ENCODE measurements at places on chromosomes 16 and 17.

GRCh38 chr16:17446661-17447060, 24.1 kb downstream of the XYLT1 start:
- no peak for DNase-seq

DNA sequence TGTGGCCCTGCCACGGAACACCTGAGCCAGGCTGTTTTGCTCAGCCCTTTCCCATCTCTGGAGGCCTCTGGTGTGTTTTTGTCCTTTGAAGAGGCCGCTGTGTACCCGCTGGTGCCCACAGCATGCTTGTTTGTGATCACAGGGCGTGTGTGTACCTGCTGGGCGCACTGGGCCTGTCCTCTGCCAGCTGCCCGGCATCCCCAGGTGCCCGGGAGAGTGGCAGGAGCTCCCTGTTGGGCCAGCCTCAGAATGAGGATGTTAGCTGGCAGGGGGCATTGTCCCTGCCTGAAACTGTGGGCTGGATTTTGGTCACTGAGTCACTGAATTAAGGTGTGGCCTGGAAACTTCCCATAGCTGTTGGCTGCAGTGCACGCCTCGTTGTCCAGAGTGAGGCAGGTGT, 31.1 kb downstream of the BAIAP2 start:
- DNase-seq, result no peak

- DNase-seq, result no peak
Measured at GRCh38 chr16:2365397-2366294, 25.1 kb upstream of the ABCA3 start.

DNA sequence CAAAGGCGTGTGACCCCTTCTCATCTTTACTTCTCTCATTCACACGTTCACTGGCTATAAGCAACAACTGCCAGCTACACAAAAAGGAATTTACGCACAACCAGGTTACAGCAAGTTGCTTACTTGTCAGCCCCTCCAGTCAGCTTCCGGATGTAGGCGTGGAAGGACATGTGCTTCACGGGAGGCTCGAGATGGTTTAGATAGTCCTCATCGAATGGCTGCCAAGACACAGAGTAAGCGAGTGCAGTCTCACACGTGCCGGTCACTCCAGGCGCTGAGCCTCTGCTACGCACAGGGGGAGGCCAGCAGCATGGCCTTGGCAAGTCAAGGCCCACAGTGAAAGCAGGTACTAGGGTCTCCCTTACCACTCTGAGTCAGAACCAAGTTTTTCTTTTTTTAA, 28.3 kb downstream of the NPLOC4 start:
- no peak for DNase-seq

DNA sequence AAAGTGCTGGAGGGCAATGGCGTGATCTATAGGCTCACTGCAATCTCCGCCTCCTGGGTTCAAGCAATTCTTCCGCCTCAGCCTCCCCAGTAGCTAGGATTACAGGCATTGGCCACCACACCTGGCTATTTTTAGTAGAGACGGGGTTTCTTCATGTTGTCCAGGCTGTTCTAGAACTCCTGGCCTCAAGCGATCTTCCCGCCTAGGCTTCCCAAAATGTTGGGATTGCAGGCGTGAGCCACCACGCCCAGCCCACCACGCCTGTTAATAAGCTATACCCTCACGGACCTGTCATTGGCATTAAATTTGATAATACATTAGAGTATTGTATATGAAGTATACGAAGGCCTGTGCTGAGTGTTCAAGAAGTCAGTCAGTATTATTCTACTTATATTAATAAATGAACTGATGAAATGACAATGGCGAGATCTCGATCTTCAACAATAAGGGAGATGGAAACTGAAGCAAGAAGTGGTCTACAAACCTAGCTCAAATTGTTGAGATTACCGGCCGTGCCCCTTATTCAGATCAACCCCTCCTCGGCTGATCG, 818 bp upstream of the BCAS3 start:
- DNase-seq, result no peak

- DNase-seq, result no peak
Measured at GRCh38 chr17:82246365-82247181, 17.7 kb downstream of the SLC16A3 start.

DNA sequence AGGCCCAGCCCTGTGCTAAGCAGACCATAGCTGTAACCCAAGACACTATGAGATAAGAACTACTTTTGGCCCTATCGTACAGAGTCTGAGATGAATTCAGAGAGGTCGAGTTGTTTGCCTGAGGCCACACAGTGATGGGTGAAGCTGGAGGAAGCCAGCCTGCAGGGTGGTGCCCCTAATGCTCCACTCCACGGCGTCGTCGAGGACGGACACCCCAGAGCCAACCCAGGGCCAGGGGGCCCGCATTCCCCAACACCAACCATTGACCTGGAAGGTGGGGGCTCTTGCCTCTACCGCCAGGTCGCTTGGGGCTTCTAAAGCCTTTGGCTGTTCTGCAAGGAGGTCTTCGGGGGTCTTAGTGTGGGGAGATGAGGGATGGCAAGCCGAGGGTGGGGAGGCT, 84.1 kb downstream of the IRF8 start:
- DNase-seq, result no peak

GRCh38 chr17:39573447-39574298, 34.0 kb downstream of the NEUROD2 start:
- DNase-seq, result peak; percentile 20

DNA sequence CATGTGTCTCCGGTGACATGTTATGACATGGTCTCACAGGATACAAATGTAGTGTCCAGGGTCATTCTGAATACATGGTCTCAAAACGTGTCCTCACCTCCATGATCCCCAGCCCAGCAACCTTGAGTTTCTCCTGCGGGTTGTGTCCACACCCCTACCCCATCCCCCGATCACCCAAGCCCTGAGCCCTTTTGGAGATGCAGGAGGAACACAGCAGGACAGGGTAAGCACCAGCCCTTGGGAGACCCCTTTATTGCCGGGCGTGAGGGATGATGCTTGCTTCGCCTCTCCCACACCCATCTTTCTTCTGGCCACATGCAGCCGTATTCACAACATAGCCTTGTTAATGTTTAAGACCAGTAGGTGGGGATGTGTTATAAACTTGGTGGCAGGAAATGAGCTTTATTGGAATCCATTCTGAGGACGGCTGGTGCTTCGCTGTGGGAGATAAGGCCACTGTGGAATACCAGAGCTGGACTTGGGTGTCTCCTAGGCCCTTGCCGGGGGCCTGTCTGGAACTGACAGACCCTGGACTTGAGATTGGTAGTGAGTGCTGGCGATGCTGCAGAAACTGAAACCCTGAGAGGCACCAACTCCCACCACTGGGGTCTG, 5.5 kb downstream of the TMEM132E start:
- no peak for DNase-seq

- DNase-seq, result no peak
Measured at GRCh38 chr17:78668847-78669246, 91.7 kb upstream of the DNAH17 start.

DNA sequence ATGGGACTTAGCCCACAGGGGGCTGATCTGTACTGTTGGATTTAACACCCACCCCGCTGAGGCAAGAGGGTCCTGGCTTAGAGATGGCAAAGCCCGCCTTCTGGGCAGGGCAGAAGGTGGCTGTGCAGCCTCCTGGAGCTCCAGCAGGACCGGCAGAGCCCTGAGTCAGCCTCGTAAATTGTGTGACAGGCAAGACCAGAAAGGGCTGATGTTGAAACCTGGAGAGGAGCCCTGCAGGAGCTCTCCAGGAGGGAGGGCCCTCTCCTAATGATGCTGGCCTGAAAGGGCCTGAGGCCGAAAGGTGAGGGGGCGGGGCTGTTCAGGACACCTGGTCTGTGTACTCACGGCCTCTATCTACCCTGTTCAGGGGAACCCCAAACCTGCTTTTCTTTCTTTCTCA, 22.5 kb upstream of the MYO15B start:
- no peak for DNase-seq

GRCh38 chr17:3961564-3962047, 2.6 kb downstream of the ATP2A3 start:
- DNase-seq, result no peak

DNA sequence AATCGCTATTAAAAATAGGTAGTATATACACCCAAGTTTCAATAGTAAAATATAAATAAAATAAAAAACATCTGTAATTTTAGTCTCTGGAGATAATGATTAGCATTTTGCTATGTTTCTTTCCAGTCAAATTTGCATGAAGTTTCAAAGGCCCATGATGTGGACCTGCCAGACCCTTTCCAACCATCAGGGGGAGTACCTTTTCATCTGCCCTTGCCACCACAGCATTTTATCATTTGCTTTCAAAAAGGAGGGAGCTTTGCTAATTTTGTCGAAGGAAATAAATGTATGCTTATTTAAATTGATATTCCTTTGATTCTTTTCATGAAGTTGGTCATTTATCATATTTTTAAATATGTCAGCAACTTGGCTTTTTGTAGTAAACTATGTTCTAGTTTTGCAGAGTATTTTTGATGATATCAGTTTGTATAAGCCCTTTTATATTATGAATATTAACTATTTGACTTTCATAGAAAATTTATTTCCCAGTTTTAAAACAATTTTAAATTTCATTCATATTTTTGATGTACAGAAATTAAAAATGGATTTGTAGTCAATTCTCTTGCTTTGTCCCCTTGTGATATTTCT, 115.2 kb upstream of the NETO2 start:
- DNase-seq, result peak; percentile 38

Measured in HepG2 (cell line).